Effector CD4-positive, alpha-beta T cell (primary cell): ENCODE measurements at places on chromosomes 3 and 15.

DNA sequence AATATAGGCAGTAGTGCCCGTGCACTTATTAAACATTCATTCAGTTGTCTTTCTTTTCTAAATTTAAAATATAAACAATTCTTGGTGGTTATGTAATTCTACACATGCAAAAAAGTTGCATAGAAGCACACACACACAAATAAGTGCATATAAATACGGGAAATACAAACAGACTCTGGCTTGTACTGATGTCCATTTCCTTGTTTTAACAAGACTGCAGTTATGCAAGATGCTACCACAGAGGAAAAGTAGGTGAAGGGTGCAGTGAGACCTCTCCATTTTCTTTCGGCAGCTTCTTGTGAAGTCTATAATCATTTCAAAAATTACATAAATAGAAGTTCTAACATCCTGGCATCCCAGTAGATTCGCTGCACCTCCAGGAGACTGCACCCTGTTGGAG is 130.6 kb upstream of the BCL6 start:
- no peak for DNase-seq

GRCh38 chr3:183907911-183908331 is 23.2 kb upstream of the PARL start:
- no peak for DNase-seq

DNA sequence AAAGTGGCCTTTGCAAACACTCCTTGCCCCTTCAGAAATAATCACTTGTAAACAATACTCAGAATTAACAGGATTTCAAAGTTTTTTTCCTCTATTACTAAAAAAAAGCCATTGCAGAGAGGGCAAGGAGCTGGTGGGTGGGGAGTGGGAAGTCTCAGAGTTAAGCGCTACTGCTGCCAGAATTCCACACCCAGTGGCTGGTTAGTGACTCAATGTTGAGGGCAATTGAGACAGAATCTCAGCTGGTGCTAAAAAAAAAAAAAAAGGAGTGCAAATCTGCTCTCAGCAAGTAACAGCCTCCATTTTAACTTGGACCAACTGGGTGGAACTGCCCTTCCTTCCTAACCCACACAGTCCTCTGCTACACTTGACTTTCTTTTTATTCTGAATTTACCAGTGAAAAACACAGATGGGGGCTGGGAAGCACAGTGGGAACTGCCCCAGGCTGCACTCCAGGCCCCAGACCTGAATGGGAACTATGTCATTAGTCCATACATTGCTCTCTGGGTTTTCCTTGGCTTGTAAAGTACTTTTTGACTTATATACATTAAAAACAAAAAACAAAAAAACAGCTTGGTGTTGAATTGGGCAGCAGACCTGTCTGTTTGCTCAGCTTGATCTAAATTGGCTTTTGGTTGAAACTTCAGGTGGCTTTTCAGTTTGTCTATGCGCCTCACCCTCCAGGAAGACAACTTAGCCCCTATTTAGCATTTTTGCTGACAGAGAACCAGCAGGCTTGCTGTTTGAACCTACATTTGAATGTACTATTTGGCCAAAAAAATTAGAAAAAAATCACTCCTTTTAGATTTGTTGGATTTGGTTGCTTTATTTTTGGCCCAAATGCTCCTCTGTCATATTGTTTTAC is 357.8 kb upstream of the TBL1XR1 start:
- no peak for DNase-seq

DNA sequence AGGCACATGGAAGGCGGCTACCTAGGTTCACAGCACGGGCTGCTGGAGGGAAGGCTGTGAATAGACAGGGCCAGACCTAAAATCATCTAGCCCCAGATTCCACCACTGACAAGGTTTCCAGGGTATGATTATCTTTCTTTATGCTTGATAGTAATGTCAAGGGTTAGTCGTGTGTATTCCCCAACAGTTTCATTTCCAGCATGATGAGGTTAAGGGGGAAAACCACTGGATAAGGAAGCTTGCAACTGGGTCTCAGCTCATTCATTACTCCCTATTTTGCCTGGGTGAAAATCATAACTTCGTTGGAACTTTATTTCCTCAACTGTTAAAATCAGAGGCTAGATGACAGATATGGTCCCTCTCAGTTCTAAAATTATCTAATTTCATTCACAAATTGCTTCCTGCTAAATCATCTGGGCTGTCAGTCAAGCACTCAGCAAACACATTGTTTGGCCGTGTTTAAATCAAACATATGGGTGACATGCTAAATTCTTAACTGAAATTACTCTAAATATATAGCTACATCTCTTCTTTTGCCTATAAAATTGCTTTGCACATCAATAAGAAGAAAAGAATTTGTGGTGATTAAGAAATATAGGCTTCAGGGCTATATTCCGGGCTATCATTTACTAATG is 111.7 kb downstream of the CYP19A1 start:
- no peak for DNase-seq

DNA sequence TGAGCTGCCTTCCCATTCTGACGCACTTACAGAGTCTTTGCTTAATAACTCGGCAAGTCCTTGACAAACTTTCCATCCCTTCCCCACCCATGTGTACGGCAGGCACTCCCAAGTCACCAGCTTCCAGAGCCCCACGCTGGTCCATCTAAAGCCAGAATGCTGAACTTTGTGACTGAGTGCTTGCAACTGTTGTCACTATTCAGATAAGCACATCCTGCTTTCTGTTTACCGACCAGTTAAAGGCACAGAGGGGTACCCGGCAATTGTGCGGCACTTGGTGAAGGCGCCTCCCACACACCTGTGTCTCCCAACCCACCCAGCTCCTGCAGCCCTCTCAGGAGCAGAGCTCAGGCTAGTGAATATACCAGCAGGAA is 430.6 kb downstream of the FOXP1 start:
- no peak for DNase-seq

GRCh38 chr3:139970526-139970925 is 35.5 kb downstream of the CLSTN2 start:
- DNase-seq = no peak

GRCh38 chr3:22951910-22952309 is 251.2 kb upstream of the UBE2E2 start:
- no peak for DNase-seq

- DNase-seq = no peak
Measured at GRCh38 chr3:191123231-191123630, 75.8 kb upstream of the OSTN start.

- no peak for DNase-seq
Measured at GRCh38 chr3:63779227-63779626, 39.9 kb upstream of the C3orf49 start.

GRCh38 chr3:99929745-99930139 is 112.1 kb downstream of the CMSS1 start:
- no peak for DNase-seq

- DNase-seq = peak; percentile 10
Measured at GRCh38 chr15:45402955-45403877, 24.9 kb upstream of the GATM start.

DNA sequence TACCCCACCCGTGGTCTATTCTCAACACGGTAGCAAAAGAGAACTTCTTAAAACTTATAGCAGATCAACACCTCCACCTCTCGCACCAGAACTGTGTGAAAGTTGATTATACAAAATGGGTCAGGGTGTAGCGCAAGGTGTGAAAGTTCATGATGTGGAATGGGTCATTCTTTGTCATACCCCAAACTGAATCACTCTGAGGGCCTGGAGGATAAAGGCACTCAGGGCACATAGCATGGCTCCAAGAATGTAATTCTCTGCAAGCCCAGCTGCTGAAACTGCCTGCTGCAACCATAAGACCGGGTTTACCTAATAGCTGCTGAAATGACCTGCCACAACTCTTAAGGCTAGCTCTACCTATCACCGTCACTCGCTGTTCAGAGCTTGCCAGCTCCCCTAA is 70.0 kb downstream of the FOXP1 start:
- DNase-seq = no peak

DNA sequence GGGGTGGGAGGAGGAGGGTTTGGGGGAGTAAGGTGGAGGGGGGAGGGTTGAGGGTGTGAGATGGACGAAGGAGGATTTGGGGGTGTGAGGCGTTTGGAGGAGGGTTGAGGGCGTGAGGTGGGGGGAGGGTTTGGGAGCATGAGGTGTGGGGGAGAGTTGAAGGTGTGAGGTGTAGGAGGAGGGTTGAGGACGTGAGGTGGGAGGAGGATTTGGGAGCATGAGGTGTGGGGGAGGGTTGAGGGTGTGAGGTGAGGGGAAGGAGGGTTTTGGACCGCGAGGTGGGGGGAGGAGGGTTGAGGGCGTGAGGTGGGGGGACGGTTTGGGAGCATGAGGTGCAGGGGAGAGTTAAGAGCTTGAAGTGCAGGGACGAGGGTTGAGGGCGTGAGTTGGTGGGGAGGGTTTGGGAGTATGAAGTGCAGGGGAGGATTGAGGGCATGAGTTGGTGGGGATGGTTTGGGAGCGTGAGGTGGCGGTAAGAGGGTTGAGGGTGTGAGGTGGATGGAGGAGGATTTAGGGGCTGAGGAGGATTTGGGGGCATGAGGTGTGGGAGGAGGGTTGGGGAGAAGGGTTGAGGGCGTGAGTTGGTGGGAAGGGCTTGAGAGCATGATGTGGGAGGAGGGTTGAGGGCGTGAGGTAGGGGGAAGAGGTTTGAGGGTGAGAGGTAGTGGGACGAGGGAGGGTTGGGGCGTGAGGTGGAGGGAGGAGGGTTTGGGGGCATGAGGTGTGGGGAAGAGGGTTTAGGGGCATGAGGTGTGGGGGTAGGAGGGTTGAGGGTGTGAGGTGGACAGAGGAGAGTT is 1.2 kb downstream of the MLF1 start:
- DNase-seq = no peak

DNA sequence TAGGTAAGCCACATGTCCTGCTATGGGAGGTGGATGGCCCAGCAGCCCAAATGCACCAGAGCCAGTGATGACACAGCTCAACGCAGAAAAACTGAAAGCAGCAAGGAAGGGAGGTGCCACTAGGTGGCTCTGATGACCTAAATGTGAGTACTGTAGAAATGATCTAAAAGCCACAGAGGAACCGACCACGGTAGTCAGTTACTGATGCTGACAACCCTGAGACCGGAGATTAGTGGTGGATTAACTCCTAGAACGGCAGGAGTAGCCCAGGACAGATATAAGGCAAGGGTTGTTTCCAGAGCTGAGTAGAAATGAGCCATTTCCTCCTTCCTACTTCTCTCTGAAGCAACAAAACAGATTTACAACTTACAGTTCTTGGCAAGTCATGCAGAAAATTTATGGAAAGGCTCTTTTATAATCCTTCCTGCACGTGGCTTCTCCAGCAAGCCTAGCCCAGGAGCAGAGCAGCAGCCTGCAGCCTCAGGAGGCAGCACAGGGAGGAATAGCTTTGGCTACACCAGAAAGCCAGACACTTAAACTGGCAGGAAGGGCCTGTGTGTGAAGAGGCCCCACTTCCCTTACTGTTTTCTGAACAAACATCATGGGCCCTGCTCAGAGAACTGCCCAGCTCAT is 13.1 kb downstream of the FBXL22 start:
- DNase-seq = peak; percentile 57

DNA sequence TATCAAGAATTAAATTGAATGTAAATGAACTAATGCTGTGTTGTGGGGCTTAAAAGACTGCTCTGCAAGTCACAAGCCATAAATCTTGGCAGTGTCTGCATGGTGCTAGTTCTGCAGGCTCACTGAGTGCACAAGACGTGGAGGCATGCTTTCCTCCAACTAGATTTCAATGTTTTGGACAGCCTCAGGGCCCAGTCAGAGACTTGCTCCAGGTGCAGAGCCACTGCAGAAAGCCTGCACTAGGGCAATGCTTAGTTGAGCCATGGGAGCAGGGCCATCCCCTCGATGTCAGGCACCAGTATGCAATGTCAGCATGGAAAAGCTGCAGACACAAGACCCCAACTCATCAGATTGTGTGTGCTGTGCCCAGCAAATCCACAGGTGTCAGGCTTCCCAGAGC is 234.5 kb upstream of the CDIN1 start:
- no peak for DNase-seq

- no peak for DNase-seq
Measured at GRCh38 chr15:67373971-67374370, 119.4 kb downstream of the IQCH start.

DNA sequence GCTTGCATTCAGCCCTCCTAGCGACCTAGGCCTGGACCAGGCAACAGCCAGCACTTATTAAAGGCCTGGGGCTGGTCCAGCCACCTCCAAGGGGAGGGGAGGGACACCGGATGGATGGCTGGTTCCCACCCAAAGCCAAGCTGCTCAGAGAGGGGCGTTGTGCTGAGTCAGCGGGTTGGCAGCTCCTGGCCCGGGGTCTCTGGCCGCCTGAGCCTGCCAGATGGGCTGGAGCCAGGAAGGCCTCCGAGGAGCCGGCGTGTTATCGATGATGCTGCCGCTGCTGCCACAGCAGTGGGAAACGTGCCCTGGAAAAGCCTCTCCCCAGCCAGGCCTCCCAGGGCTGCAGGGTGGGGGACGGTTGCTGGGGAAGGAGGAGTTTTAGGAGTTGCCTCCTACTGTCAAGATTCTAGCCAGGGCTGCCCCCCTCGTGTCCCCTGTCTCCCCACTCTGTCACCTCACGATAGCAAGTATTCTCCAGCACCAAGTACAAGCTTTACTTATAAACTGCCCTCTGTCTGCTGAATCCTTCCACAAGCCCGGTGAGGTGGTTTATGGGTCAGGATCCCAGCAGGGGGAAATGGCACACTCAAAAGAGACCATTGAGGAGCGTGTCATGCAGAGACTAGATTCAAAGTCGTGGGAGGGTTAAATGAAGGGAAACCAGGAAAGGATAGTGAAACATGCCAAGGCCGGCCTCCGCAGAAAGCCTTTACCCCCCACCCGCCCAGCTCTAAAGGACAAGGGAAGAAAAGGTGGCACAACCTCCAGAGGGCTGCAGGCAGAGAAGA is 43.2 kb upstream of the TSEN2 start:
- DNase-seq = no peak

DNA sequence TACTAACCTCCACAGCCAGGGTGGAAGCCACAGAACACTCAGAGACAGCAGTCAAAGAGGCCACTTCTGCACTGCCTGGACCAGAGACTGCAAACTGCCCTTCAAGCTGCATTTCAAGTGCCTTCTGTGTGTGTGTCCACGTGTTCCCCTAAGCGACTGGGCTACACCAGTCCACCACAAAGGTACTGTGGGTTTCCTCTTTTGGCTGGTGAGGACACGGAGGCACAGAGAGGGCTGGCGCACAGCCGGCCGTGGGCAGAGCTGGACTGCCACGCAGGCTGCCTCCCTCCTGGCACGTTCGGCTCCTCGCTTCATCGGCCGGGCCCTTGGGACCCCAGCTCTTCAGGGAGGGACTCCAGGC is 60.9 kb downstream of the MGLL start:
- DNase-seq = no peak

- DNase-seq = no peak
Measured at GRCh38 chr3:42176242-42177034, 85.3 kb downstream of the TRAK1 start.

DNA sequence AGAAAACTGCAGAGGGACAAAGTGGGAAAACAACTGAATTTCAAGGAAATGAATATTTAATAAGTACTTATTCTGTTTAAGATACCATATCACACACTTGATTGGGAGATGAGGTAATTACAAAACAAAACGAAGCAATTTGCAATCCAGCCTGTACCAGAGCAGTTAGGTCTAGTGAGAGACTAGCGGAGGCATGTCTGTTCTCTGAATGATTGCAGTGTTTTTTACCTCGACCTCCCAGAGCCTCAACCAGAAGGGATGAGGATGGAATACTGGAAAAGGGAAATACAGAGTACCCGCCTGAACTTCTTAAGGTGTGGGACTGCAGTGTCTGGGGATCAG is 59.5 kb downstream of the PIK3CB start:
- DNase-seq = no peak
